HFF-Myc (cell line): ENCODE measurements at places on chromosomes 6 and 20.

GRCh38 chr6:117568831-117569410 is 33.4 kb downstream of the GOPC start:
- DNase-seq = no peak

DNA sequence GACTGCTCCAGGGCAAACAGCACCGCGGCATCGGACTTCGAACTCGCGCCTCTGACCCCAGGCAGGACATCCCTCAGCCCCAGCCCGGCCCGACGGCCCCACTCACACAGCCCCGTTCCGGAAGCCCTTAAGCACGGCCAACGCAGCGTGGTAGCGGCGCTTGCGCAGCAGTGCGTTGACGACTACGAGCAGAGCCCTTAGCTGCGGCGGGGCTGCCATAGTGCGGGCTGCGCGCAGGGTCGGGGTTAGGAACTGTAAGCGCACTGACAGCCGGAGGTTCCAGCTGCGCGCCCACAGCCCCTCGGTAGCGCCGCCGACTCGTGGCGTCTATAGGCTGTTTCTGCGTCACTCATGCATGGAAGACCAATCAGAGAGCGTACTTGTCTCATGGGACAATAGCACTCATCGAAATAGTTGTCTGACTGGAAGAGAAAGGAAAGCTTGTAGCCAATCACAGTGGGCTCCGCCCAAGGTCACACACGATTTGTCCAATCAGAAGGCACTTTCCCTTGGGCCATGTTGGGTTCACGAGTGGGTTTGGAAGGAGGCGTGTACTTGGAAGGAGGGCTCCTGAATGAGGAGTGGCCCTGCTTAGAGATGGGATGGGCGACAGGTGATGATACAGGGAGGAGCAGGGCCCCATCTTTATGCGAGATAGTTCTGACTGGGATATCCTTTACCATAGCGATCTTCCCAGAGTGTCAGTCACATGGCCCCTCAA is at the start of gene PXMP4:
Gene PXMP4, minus strand, starts transcription at position 322 of the 721 bp plus-strand sequence. Its CDS starts 103 bp downstream, at position 219.
- peak; percentile 97 for DNase-seq

DNA sequence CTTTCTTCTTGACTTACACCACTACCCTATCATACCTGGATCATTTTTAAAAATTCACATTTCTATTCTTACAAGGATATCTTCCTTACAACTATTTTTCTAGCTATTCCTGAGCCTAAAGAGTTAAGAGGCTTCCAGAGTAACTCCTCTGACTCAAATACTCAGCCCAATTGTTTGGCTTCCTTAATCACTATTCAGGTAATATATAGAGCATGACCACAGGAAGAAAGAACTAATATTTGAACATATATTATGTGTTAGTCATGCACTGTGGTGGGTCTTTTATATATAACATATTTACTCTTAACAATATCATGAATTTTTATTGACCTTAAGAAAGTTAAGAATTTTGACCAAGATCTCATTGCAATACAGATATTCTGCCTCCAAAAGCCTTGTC is 42.0 kb upstream of the ID4 start:
- DNase-seq = no peak

DNA sequence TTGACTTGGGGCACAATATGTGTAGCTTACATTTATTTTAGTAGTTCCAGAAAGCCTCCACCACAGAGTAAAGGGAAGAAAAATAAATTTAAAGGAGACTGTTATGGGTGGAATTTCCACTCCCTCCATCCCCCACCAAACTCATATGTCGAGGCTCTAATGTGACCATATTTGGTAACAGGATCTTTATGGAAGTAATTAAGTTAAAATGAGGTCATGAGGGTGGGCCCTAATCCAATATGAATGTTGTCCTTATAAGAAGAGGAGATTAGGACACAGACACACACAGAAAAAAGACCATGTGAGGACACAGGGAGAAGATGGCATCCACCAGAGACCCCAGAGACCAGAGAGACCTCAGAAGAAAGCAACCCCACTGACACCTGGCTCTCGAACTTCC is 189.7 kb downstream of the EDN1 start:
- peak; percentile 52 for DNase-seq

DNA sequence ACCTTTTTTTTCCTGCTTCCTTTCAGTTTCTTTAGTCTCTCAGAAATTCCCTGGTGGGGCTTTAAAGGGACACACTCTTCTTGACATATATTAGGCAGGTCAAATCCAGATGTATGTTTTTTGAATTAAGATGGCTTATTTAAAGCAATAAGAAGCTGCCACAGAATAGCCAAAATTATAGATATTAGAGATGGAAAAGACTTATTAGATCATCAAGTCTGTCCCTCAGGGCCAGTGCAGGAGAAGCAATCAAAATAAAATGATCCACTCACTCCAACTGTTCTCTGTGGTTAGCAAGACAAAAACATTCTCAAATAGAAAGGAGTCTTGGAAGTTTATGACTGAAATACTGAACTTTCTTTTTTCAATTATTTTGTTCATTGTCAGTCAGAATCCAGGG is 462.8 kb downstream of the CDC5L start:
- DNase-seq = no peak

DNA sequence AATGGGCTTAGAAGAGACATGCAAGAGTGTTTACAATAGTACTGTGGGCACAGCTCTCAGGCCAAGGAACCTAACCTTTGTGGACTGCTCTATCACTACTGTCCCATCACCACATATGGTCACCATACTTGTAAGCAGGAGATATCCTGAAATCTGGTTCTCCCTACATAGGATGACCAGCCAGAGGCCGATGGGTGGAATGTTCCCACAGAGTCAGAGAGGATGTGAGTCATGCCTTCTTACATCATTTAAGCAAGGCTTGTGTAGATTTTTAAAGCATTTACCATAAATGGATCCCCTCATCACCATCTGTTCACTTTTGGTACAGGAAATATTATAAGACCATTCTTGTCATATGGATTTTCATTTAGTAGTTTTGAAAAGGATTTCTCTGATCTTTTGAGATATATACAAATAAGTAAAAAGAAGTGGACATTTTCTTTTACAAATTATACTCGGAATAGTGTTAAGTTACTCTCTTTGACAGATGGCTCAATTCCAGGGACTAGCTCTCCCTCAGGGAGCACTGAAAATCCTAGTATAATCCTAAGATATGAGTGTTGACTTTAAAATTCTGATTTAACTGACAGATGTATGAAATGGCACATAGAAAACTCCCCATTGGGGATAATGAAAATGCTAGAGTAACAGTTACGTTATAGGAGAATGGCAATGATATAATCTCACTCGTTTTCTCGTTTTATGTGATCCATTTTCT is 6.6 kb downstream of the HTR1B start:
- peak; percentile 100 for DNase-seq

DNA sequence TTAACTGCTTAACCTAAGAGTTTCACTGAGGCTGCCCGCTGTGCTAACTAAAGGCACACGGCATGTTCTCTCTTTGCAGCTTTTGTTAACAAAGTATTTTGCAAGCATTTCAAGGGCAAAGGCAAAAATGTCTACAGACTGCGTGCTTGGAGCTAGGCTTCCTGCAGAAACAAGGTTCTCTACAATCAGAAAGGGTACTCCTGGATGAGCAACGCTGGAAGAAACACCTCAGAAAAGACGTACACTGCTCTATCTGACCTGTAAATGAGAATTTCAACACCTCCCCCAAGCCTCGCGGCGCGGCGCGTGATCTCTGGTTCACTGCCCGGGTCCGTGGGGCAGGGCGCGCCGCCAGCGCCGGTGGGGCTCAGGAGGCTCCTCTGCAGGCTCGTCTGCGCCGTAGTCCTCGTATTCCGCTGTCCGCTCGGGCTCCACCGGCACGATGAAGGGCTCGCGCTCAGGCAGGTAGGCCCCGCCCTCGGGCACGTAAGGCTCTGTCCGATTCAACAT is 120.9 kb downstream of the COL12A1 start:
- DNase-seq = no peak

DNA sequence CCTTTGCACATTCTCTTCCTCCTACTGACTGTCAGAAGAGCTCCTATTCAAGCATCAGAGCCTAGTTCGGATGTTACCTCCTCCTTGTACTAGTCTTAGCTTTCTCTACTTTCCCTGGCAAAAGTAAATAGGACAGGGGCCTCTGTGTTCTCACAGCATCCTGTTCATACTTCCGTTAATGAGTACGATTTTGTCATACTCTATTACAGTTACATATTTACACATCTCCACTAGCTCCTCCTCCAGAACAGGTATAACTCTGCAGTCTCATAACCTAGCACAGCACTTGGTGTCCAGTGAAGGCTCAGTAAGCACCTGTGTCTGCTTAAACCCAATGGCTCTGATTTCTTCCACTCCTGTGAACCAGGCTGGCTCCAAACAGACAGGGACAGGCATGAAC is 7.0 kb downstream of the ELMO2 start:
- no peak for DNase-seq

- DNase-seq = no peak
These were observed 28.2 kb downstream of the MRAP2 start for GRCh38 chr6:84061613-84062398.

DNA sequence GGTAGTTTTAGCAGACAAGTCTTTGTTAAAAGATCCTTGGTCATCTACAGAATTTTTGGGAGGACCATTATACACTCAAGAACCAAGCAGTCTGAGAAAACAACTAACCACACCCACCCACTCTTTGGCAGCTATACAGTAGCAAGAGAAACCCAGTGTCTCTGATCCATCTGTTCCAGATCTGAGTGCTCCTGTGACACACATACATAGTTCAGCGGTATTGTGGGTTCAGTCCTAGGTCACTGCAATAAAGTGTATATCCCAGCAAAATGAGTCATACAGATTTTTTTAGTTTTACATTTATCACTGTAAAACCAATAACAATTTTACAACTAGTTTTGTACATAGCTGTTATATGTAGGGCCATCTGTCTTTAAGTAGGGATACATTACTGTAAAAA is 47.4 kb upstream of the PAK5 start:
- DNase-seq = peak; percentile 12

GRCh38 chr6:170165471-170166117 is 125.3 kb downstream of the DLL1 start:
- no peak for DNase-seq

DNA sequence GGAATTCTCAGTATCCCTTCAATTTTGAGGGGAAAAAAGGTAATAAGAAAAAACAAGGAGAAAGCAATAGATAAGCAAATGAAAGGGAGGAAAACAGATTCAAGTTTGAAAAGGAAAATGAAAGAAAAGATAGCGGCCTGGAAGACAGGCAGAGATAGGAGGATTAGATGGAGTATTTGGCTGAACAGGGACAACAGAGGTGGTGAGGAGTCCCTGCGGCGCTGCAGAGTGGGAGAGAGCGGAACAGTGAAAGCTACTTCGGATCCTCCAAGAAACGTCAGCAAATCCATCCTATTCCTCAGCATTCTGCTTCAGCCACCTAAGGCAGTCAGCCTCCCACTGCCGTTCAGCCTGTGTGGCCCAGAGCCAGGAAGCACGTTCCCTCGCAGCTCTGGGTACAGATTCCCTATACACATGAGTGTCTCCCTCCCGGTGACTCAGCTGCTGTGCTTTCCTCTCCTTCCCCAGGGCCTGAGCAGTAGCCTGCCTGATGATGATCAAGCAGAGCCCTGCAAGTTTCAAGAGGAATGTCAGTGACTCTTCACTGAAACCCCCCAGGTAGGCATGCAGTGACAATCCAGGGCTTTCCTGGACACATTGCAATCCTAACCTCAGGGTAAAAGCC is 43.4 kb upstream of the CDYL start:
- peak; percentile 59 for DNase-seq

DNA sequence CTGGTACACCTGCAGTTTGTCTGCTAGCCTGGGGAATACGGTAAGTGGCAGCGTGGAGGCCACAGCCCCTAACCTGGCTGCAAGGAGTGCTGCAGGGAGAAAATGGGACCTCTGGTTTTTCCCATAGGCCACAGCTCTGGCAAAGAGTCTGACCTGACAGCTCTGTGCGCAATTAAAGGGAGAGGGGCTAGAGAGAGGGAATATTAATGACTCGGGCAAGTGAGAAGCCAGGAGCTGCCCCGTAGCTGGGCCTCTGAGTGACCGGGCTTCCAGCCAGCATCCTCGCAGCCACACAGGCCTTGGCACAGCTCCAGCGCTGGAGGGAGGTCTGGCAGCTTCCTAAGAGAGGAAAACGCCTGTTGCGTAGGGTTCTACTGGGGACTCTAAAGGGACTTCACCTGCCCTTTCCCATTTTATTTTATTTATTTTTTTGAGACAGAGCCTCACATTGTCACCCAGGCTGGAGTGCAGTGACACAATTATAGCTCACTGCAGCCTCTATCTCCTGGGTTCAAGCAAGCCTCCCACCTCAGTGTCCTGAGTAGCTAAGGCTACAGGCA is 18.2 kb upstream of the OCSTAMP start:
- DNase-seq = peak; percentile 24

GRCh38 chr6:155521719-155522118 is 66.1 kb upstream of the NOX3 start:
- DNase-seq = no peak

DNA sequence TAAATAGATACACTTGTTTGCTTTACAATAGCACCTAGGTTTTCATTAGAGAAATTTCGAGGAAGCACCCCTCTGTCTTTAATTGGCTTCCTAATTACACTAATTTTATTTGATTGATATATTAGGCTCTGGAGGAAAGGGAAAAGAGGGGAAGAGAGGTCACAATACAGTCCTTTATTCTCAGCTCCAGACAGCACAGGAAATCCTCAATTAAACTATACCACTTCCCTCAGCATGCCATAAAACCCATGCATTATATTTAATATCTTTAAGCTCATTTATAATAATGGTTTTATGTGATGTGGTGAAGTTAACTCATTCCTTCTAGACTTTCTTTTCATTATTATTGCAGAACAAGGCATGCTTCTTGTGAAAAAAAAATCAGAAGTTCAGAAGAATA is 17.7 kb upstream of the PDE7B start:
- no peak for DNase-seq

DNA sequence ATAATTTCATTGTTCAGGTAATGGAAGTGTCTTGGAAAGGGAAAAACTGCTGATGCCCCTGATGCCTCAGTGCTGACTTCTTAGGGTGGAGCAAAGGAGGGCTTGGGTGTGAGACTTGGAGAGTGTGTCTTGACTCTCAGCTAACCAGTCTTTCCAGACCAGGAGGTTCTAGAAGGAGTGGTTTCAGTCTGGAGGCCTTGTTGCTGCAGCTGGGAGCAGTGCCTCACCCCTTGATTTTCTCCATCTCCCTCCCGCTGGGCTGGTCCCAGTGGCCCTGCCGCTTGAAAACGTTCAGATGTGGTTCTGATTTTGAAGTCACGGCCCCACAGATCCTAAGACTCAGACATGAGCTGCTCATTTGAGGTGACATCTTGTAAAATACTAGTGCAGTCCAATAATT is 5.4 kb downstream of the DSP start:
- no peak for DNase-seq

DNA sequence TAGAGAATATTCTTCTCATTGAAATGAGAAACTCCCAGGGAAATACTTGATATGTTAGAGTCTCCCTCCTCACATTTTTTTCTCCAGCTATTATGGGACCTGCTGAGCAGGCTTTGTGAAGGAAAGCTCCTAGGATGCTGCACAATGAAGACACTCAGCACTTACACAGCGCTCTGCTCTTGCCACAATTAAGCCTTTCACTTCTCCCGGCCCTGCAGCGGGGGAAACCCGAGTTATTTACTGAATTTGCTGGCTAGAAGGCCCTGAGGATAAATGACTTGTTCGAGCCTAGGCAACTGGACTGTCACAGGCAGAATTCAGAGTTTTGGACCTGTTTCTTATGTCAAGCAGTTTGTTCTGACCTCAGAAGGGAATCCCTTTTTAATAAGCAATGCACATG is 102.0 kb downstream of the MAP3K7 start:
- no peak for DNase-seq

- no peak for DNase-seq
These were observed 2695.0 kb upstream of the DEFB115 start for GRCh38 chr20:28562510-28562898.
